ENCODE measurements at places on chromosomes 7 and 10. TPM values are rescaled to one million over a fixed set of nuclear protein-coding genes. Genes with fewer than 3 reads are reported as not detected.

GRCh38 chr7:87874066-87874465 is 2.1 kb downstream of the SLC25A40 start:
- no peaks in the 10 kb centered on the region for H3K4me1 ChIP-seq
- no peaks in the 10 kb centered on the region for H3K36me3 ChIP-seq
- H3K27ac ChIP-seq, result no peak overlapping the region
- H3K27me3 ChIP-seq, result no peaks in the 10 kb centered on the region
- no peak for DNase-seq

GRCh38 chr7:114970308-114970707 is 48.4 kb downstream of the MDFIC start:
- H3K4me3 ChIP-seq, result no peak overlapping the region
- H3K36me3 ChIP-seq, result no peaks in the 10 kb centered on the region
- DNase-seq, result no peak
- H3K4me1 ChIP-seq, result no peaks in the 10 kb centered on the region
- no peak overlapping the region for H3K27ac ChIP-seq
- no peaks in the 10 kb centered on the region for H3K27me3 ChIP-seq

DNA sequence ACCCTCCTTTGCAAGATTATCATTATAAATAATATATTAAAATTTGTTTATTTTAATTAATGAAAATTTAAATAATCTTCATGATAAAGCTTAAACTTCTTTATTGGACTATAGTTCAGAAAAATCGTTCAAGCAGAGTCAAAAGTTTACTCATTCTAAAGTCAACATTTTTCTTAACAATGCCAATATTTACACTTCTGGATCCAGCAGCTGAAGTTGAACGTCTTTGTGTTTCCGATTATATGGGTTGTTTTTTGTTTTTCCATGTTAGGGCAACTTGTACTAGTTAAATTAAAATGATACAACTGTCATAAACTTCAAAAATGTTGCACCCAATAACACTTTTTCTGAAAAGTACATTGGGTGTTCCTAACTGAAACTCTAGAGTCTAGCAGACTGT is 43.8 kb downstream of the GRB10 start:
- H3K36me3 ChIP-seq, result no peaks in the 10 kb centered on the region
- H3K27me3 ChIP-seq, result no peaks in the 10 kb centered on the region
- H3K4me1 ChIP-seq, result no peaks in the 10 kb centered on the region
- no peak for DNase-seq
- no peak overlapping the region for H3K27ac ChIP-seq

DNA sequence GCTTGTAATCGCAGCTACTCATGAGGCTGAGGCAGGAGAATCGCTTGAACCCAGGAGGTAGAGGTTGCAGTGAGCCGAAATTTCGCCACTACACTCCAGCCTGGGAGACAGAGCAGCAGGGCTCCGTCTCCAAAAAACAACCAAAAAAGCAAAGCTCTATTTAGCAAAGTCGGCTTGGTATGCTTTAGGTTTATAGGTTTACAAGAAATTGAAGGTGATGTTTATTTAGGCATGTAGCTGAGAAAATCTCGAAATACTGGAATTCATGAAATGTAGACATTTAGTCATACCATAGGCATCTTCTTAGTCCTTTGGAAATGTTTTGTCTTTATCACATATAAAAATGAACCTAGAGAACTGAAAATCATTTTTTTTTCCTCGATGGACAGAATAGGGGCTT is 453.8 kb upstream of the ANKRD30A start:
- no peaks in the 10 kb centered on the region for H3K36me3 ChIP-seq
- H3K4me3 ChIP-seq, result no peak overlapping the region
- H3K27ac ChIP-seq, result no peak overlapping the region
- no peaks in the 10 kb centered on the region for H3K4me1 ChIP-seq
- no peaks in the 10 kb centered on the region for H3K27me3 ChIP-seq
- no peak for DNase-seq

- H3K4me3 ChIP-seq, result no peak overlapping the region
- H3K27me3 ChIP-seq, result no peaks in the 10 kb centered on the region
- H3K4me1 ChIP-seq, result no peaks in the 10 kb centered on the region
- no peak for DNase-seq
- no peaks in the 10 kb centered on the region for H3K36me3 ChIP-seq
- H3K27ac ChIP-seq, result no peak overlapping the region
Measured at GRCh38 chr10:120184547-120185337, 272.3 kb upstream of the PLPP4 start.

GRCh38 chr10:112689327-112690072 is 242.5 kb downstream of the VTI1A start:
- H3K4me3 ChIP-seq, result no peak overlapping the region
- H3K27ac ChIP-seq, result no peak overlapping the region
- peak; percentile 20 for DNase-seq
- H3K36me3 ChIP-seq, result no peaks in the 10 kb centered on the region
- no peaks in the 10 kb centered on the region for H3K27me3 ChIP-seq

DNA sequence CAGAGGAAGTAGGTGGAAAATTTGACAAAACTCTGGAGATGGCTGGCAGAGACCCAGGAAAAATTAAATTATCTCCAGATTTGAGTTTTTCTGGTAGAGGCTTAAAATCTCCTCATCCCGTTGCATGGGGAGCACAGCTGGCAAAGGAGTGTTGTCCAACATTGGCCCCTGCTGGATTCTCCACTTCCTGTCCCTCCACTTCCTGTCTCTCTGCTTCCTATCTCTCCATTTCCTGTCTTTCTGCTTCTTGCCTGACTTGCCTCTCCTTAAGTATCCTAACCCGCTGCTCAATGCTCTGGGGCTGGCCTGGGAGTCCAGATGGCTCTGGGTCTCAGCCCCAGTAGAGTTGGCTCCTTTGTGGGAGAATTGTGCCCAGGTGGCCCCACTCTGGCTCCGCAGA is 65.8 kb upstream of the EMX2 start:
- H3K36me3 ChIP-seq, result no peaks in the 10 kb centered on the region
- H3K27me3 ChIP-seq, result no peaks in the 10 kb centered on the region
- H3K4me1 ChIP-seq, result peaks cover 9% of the 10 kb centered on the region
- peak overlapping the region; percentile 74 for H3K27ac ChIP-seq
- peak; percentile 50 for DNase-seq

- no peak overlapping the region for H3K4me3 ChIP-seq
- DNase-seq, result no peak
- no peaks in the 10 kb centered on the region for H3K4me1 ChIP-seq
- H3K27me3 ChIP-seq, result no peaks in the 10 kb centered on the region
Measured at GRCh38 chr10:63068246-63068645, 64.9 kb upstream of the NRBF2 start.

DNA sequence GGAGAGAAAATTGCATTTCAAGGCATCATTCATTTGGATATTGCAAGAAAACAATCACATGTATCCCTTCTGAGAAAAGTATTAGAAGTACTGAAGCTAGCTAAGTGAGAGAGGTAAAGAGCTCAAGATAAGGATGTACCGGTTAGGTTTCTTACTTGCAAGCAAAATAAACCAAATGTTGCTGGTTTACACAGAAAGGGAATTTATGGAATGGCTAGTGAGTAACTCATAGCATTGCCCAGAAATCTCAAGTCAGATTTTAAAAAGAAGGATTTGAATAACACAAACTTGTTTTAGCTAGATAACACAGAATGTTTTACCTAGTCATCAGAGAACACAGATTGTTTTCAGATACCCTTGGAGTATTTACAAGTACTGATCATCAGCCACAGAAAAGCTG is 30.6 kb downstream of the KLHL7 start:
- H3K4me1 ChIP-seq, result no peaks in the 10 kb centered on the region
- no peaks in the 10 kb centered on the region for H3K27me3 ChIP-seq
- no peaks in the 10 kb centered on the region for H3K36me3 ChIP-seq
- H3K4me3 ChIP-seq, result no peak overlapping the region
- no peak overlapping the region for H3K27ac ChIP-seq
- DNase-seq, result no peak

DNA sequence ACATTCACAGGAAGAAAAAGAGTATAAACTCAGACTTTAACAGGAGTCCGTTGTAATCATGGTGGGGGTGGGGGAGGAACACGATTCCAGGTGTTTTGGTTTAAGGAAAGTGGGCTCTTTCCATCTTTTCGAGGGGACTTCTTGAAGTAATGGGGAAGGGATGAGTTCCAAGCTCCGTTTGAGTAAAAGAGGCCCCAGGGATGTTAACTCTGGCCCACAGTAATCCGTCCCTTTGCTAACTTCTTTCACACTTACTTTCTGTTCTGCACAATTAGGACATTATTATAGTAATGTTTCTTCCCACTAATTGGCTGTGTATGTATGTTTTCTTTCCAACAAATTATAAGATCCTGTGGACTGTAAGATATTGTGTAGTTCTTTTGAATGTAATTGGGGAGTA is 374.4 kb downstream of the BBS9 start:
- H3K27me3 ChIP-seq, result no peaks in the 10 kb centered on the region
- no peaks in the 10 kb centered on the region for H3K36me3 ChIP-seq
- H3K27ac ChIP-seq, result no peak overlapping the region
- no peak overlapping the region for H3K4me3 ChIP-seq
- no peak for DNase-seq

GRCh38 chr10:1295756-1296480 is 239.7 kb downstream of the WDR37 start:
- H3K4me3 ChIP-seq, result no peak overlapping the region
- H3K36me3 ChIP-seq, result no peaks in the 10 kb centered on the region
- DNase-seq, result no peak
- no peak overlapping the region for H3K27ac ChIP-seq

GRCh38 chr7:49324040-49324439 is 399.7 kb downstream of the CDC14C start:
- no peak overlapping the region for H3K27ac ChIP-seq
- H3K36me3 ChIP-seq, result no peaks in the 10 kb centered on the region
- no peak overlapping the region for H3K4me3 ChIP-seq
- no peaks in the 10 kb centered on the region for H3K27me3 ChIP-seq
- H3K4me1 ChIP-seq, result no peaks in the 10 kb centered on the region

- H3K27ac ChIP-seq, result no peak overlapping the region
- no peak overlapping the region for H3K4me3 ChIP-seq
Measured at GRCh38 chr7:157795643-157796042, 458.8 kb downstream of the DNAJB6 start.

DNA sequence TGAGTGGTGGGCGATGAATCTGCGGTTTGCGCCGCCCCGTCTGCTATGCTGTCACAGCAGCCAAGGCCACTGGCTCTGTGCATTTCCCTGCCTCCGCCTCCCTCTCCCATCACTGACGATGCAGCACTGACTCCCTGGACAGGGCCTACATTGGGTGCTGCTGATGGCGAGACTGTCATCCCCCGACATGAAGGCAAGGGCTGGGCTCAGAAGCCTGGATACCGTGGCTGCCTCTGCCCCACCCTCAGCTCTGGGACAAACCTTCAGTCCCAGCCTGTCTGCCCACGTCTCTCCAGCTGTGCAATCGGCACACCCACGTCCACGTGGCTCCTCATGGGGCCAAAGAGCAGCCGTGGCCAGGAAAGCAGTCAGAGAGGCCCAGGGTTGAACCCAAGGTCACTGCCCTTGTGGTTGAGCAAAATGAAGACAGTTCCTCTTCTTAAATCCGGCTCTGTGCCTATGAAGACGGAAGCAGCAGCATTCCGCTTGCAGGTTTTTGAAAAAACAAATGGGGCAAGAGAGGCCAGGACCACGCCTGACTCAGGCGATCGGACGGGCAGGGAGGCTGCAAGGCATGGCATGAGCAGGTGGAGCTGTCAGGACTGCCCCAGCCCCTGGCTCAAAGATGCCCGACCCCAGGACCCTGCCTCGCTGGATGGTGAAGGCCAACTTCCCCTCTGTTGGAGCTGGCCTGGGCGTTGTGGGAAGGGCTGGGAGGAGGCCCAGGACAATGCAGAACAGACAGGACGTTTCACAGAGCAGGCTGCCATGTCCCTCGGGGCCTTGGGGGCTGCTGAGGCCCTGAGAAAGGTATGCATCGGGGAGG is 517.5 kb downstream of the DNAJB6 start:
- H3K27me3 ChIP-seq, result no peaks in the 10 kb centered on the region
- no peak overlapping the region for H3K27ac ChIP-seq
- no peaks in the 10 kb centered on the region for H3K36me3 ChIP-seq
- no peak overlapping the region for H3K4me3 ChIP-seq

- no peaks in the 10 kb centered on the region for H3K4me1 ChIP-seq
- H3K27ac ChIP-seq, result no peak overlapping the region
- H3K36me3 ChIP-seq, result no peaks in the 10 kb centered on the region
- no peaks in the 10 kb centered on the region for H3K27me3 ChIP-seq
Measured at GRCh38 chr7:69808391-69808790, 210.1 kb downstream of the AUTS2 start.

DNA sequence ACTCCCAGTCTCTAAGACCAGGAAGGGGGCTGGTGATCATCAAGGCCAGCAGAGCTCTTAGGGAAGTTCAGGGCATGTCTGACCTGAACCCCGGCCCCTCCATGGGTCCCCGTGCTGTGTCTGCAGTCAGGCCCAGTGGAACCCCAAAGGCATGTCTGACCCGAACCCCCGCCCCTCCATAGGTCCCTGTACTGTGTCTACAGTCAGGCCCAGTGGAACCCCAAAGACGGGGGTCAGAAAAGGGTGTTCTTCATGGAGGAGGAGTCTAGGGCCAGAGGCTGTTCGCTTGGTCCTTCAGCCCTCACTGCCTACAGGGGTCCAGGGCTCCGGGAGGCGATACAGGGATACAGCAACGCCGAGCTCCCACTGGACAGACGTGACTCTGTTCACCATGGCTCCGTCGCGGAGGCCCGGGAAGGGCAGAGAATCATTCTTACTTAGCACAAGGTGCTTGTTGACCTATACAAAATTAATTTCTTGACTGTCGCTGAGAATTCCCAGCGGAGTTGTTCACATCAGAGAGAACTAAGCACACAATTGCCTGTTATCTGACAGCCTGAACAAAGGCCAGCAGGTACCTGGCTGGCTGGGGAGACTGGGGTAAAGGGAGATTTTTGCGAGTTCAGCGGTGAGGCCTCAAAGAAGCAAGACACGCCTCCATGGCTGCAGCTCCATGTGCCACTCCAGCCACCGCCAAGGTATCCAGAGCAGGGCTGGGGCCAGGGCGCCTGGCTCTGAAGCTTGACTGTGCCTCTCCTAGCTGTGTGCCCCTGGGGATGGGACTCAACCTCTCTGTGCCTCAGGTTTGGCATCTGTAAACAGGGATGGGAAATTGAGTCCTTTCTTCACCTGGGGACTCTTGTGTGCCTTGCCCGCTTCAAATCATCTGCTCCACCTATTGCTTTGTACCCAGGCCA is 26.8 kb downstream of the EN2 start:
- peaks cover 7% of the 10 kb centered on the region for H3K27me3 ChIP-seq
- no peaks in the 10 kb centered on the region for H3K4me1 ChIP-seq
- H3K36me3 ChIP-seq, result no peaks in the 10 kb centered on the region
- H3K4me3 ChIP-seq, result no peak overlapping the region

- DNase-seq, result no peak
- H3K27ac ChIP-seq, result peak overlapping the region; percentile 57
Measured at GRCh38 chr10:4181621-4182049, 396.6 kb upstream of the KLF6 start.

Gene OR2A42
- not detected for total RNA-seq

Gene CPA1
- not detected for total RNA-seq

Gene TMEM106B
- total RNA-seq, result 65.4 TPM

Gene TPST1
- 97.0 TPM for total RNA-seq

Gene DRGX
- 0.14 TPM for total RNA-seq

Gene NRBF2
- 4.1 TPM for total RNA-seq

Gene AMZ1
- total RNA-seq, result 4.6 TPM

Data from uterus (tissue), 4 donors.